Prostate gland (tissue), 2 donors: ENCODE measurements at places on chromosomes 12 and 14.

- no peaks in the 10 kb centered on the region for H3K27me3 ChIP-seq
- peak overlapping the region; percentile 49 for H3K27ac ChIP-seq
- H3K4me1 ChIP-seq = no peaks in the 10 kb centered on the region
- H3K4me3 ChIP-seq = no peak overlapping the region
- H3K36me3 ChIP-seq = no peaks in the 10 kb centered on the region
These were observed 80.1 kb downstream of the ETV6 start for GRCh38 chr12:11729439-11730150.

GRCh38 chr12:120365675-120366340 is 3.2 kb downstream of the MSI1 start:
- H3K36me3 ChIP-seq = no peaks in the 10 kb centered on the region
- no peak for DNase-seq
- no peak overlapping the region for H3K4me3 ChIP-seq
- H3K4me1 ChIP-seq = peaks cover 7% of the 10 kb centered on the region

GRCh38 chr12:130860311-130860710 is 11.6 kb upstream of the RAN start:
- no peak for DNase-seq
- no peaks in the 10 kb centered on the region for H3K27me3 ChIP-seq
- H3K36me3 ChIP-seq = no peaks in the 10 kb centered on the region
- no peak overlapping the region for H3K27ac ChIP-seq
- no peaks in the 10 kb centered on the region for H3K4me1 ChIP-seq

GRCh38 chr14:55221186-55221585 is 29.8 kb upstream of the DLGAP5 start:
- H3K36me3 ChIP-seq = no peaks in the 10 kb centered on the region
- H3K27me3 ChIP-seq = no peaks in the 10 kb centered on the region
- no peaks in the 10 kb centered on the region for H3K4me1 ChIP-seq

DNA sequence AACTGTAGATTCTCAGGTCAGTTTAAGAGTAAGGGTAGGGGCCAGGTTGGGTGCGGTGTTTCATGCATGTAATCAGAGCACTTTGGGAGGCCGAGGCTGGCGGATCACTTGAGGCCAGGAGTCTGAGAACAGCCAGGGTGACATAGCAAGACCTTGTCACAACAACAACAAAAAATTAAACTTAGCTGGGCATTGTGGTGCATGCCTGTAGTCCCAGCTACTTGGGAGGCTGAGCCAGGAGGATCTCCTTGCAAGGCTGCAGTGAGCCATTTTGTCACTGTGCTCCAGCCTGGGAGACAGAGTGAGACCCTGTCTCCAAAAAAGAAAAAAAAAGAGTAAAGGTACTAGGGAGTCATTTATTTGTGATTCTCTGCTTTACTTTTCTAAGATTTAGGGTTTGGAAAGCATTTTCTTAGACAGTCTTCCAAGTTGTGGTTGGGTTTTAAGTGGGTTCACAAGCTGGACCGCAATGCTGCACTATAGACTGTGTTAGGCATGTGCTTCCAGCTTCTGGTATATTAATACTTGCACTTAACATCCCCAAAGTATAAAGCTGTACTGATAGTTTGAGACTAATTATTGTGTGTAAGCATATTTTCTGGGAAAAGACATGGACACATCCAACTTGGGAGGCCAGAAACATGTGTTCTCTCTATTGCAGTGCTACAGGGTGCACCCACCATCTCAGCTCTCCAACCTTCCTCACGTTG is 49.1 kb upstream of the HECTD1 start:
- H3K36me3 ChIP-seq = no peaks in the 10 kb centered on the region
- H3K27ac ChIP-seq = no peak overlapping the region
- no peaks in the 10 kb centered on the region for H3K27me3 ChIP-seq

GRCh38 chr14:26204728-26205479 is 392.9 kb downstream of the NOVA1 start:
- H3K36me3 ChIP-seq = no peaks in the 10 kb centered on the region
- peak overlapping the region; percentile 54 for H3K27ac ChIP-seq
- peak; percentile 8 for DNase-seq
- H3K27me3 ChIP-seq = no peaks in the 10 kb centered on the region
- H3K4me3 ChIP-seq = peak overlapping the region; percentile 26

GRCh38 chr14:20416223-20416622 is 2.9 kb upstream of the TEP1 start:
- H3K27me3 ChIP-seq = no peaks in the 10 kb centered on the region
- H3K36me3 ChIP-seq = no peaks in the 10 kb centered on the region
- H3K4me3 ChIP-seq = no peak overlapping the region
- no peak for DNase-seq
- H3K4me1 ChIP-seq = no peaks in the 10 kb centered on the region
- no peak overlapping the region for H3K27ac ChIP-seq

- H3K4me3 ChIP-seq = no peak overlapping the region
- DNase-seq = no peak
- peak overlapping the region; percentile 63 for H3K27ac ChIP-seq
- H3K4me1 ChIP-seq = peaks cover 6% of the 10 kb centered on the region
These were observed 5.4 kb downstream of the GAPDH start for GRCh38 chr12:6539707-6540134.

- no peaks in the 10 kb centered on the region for H3K27me3 ChIP-seq
- no peak for DNase-seq
- no peaks in the 10 kb centered on the region for H3K36me3 ChIP-seq
- no peak overlapping the region for H3K27ac ChIP-seq
- no peak overlapping the region for H3K4me3 ChIP-seq
These were observed 56.5 kb upstream of the GZMB start for GRCh38 chr14:24690492-24690891.

DNA sequence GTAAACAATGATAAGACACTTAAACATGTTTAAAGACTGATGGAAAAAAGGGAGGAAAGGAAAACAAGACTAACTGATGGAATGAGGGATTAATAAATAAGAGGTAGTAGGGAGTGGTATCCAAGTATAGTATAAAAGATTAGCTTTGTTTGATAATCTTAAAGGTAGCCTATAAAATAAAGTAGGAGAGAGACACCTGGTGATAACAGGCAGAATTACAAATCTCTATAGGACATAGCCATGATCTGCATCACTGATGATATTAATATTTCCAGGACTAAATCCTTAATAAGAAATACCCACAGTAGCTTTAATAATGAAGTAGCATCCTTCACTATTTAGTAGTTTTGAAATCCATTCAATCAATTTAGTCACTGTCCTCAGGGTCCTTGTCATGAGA is 30.4 kb downstream of the DLGAP5 start:
- no peaks in the 10 kb centered on the region for H3K4me1 ChIP-seq
- no peaks in the 10 kb centered on the region for H3K27me3 ChIP-seq
- H3K4me3 ChIP-seq = no peak overlapping the region

DNA sequence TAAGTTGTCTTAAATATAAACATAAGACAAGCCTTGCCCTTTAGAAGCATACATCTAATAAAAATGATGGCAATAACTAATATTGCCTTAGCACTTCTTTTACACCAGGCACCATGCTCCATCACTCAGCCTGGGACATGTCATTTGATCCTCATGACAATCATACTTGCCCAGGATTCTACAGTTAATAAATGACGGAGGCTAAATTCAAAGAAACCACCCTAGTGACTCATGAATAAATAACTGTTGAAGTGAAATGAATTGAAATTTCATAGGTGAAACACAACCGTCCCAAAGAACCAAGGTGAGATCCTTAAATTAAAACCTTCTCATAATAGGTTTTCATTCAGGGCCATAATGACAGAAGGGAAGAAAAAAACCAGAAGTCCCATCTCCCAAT is 89.5 kb downstream of the GRIN2B start:
- DNase-seq = no peak
- no peaks in the 10 kb centered on the region for H3K36me3 ChIP-seq
- H3K4me3 ChIP-seq = no peak overlapping the region
- no peaks in the 10 kb centered on the region for H3K27me3 ChIP-seq
- H3K4me1 ChIP-seq = no peaks in the 10 kb centered on the region
- no peak overlapping the region for H3K27ac ChIP-seq

- H3K4me1 ChIP-seq = peaks cover 8% of the 10 kb centered on the region
- DNase-seq = no peak
- H3K4me3 ChIP-seq = no peak overlapping the region
- H3K27me3 ChIP-seq = no peaks in the 10 kb centered on the region
- H3K27ac ChIP-seq = no peak overlapping the region
These were observed 3.4 kb upstream of the GLRX5 start for GRCh38 chr14:95531473-95531872.

DNA sequence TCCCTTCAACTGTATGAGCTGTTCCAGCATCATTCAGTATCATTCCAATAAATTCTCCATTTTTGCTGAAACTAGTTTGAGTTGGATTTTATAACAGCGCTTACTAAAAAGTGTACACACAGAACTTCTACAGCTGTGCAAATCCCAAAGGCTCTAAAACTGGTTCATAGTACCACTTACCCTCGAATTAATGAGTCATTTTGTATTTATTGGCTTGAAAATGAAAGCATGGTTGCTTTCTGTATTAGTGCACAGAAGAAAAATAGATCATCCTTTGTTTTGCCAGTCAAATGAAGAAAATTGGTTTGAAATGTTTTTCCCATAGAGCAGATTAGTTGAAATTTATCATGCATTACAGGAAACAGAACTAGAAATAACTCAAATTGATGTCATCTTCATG is 268.3 kb upstream of the CPNE8 start:
- H3K4me1 ChIP-seq = no peaks in the 10 kb centered on the region
- no peak overlapping the region for H3K4me3 ChIP-seq
- no peaks in the 10 kb centered on the region for H3K27me3 ChIP-seq
- no peaks in the 10 kb centered on the region for H3K36me3 ChIP-seq
- H3K27ac ChIP-seq = no peak overlapping the region
- no peak for DNase-seq

DNA sequence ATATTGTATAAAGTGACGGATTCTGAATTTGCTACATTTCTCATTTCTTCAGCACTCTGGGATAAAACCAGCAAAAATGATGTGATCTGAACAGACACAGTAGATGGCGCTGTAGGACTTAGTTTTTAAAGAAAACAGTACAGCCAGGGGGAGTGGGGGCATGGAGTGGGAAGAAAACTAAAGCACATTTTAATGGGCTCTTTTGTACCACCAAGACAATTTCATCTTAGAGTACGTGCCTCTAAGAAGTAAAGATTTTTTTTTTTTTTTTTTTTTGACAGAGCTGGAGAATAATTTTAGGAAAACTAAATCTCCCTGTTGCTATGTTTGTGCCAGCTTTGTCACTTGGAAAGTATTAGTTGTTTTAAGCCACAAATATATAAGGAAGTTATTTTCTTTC is 124.4 kb downstream of the RAD51B start:
- H3K4me3 ChIP-seq = no peak overlapping the region
- peaks cover 16% of the 10 kb centered on the region for H3K4me1 ChIP-seq
- H3K36me3 ChIP-seq = no peaks in the 10 kb centered on the region
- H3K27ac ChIP-seq = peak overlapping the region; percentile 38
- H3K27me3 ChIP-seq = no peaks in the 10 kb centered on the region

GRCh38 chr14:37901978-37902377 is 305.7 kb upstream of the SSTR1 start:
- H3K36me3 ChIP-seq = no peaks in the 10 kb centered on the region
- no peak for DNase-seq
- no peak overlapping the region for H3K27ac ChIP-seq
- H3K4me1 ChIP-seq = peaks cover 4% of the 10 kb centered on the region

- no peak for DNase-seq
- H3K4me3 ChIP-seq = no peak overlapping the region
- no peaks in the 10 kb centered on the region for H3K36me3 ChIP-seq
- H3K27ac ChIP-seq = peak overlapping the region; percentile 31
- H3K27me3 ChIP-seq = no peaks in the 10 kb centered on the region
These were observed 17.4 kb upstream of the KRT7 start for GRCh38 chr12:52215587-52216031.

DNA sequence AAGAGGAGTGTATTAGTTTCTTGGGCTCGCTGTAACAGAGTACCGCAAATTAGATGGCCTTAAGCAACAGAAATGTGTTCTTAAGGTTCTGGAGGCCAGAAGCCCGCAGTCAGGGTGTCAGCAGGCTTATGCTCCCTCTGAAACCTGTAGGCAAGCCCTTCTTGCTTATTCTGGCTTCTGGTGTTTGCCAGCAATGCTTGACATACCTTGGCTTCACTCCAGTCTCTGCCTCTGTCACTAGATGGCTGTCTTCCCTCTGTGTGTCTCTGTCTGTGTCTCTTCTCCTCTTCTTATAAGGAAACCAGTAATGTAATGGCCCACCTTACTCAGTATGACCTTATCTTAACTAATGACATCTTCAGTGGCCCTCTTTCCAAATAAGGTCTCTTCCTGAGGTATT is 85.1 kb downstream of the DERA start:
- no peak overlapping the region for H3K4me3 ChIP-seq
- H3K27ac ChIP-seq = no peak overlapping the region
- H3K36me3 ChIP-seq = no peaks in the 10 kb centered on the region

- no peaks in the 10 kb centered on the region for H3K4me1 ChIP-seq
- no peaks in the 10 kb centered on the region for H3K36me3 ChIP-seq
- DNase-seq = no peak
- H3K27ac ChIP-seq = no peak overlapping the region
These were observed 164.3 kb downstream of the GRIN2B start for GRCh38 chr12:13817131-13817530.

DNA sequence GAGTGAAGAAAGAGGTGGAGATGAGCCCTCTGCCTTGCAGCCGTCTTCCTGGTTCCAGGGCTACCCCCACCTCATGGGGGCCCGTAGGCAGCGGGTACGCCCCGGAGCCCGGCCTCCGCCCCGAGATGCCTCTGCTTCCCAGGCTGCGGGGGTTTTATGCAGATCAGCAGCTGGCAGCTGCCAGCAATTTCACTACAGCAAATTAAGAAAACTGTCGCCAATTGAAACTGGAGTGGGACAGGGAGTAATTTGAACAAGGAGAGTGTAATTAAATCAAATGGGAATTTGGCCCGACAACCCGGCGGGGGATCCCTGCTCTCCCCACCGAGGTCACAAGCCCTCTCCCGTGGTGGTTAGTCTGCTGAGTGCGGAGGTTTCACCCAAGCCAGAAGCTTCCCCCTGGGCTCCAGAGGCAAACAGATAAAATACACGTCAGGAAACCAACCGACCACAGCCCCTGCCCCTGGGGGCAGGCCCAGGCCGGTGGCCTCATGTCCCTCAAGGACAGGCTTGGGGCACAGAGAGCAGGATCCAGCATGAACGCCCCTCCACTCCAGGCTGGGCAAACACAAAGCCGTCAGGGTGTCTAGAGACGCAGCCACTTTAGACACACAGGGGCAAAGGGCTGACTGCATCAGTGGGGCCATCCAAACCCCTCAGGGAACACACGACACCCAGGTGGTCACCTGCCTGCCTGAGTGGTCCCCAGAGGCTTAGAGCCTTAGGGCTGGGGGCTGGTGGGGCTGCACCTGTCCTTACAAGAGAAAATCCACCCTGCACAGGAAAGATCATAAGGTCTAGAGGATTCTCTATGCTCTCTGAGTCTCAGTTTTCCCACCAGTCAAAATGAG is 53.8 kb downstream of the TESC start:
- no peak for DNase-seq
- H3K27ac ChIP-seq = no peak overlapping the region
- no peaks in the 10 kb centered on the region for H3K4me1 ChIP-seq
- H3K27me3 ChIP-seq = no peaks in the 10 kb centered on the region
- H3K4me3 ChIP-seq = no peak overlapping the region

- DNase-seq = no peak
- no peaks in the 10 kb centered on the region for H3K36me3 ChIP-seq
- no peaks in the 10 kb centered on the region for H3K27me3 ChIP-seq
These were observed 38.9 kb downstream of the SLC2A14 start for GRCh38 chr12:7833831-7834230.
